ENCODE measurements at places on chromosomes 13 and 19.

- DNase-seq: no peak
Observed at GRCh38 chr19:41960973-41961372, 1.9 kb upstream of the RABAC1 start.

- no peak for DNase-seq
Observed at GRCh38 chr13:35448465-35448864, 28.0 kb downstream of the MAB21L1 start.

GRCh38 chr13:109162248-109163036 is 533.0 kb downstream of the MYO16 start:
- DNase-seq: no peak

GRCh38 chr19:18809149-18809868 is 18.2 kb upstream of the COMP start:
- DNase-seq: no peak

DNA sequence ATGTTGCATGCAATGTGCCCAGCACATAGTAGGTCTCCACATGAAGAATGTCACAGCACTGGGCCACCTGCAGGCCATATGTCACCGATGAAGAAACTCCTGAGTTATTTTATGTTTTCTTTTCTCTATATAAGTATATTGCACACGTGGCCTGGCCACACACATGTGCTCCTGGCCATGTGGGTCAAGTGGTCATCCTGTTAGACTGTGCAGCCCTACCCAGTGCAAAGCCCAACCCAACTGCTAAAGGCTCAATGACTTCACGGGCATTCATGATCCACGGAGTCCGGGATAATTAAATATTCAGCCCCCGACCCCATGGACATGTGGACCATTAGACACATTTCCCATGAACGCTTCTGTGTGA is 163.2 kb downstream of the TEX29 start:
- DNase-seq: no peak

- DNase-seq: no peak
Observed at GRCh38 chr19:1470055-1470304, 9.0 kb downstream of the C19orf25 start.

GRCh38 chr19:21617740-21618339 is 112.4 kb downstream of the ZNF429 start:
- no peak for DNase-seq

GRCh38 chr19:2270157-2270422 is 11.9 kb downstream of the PEAK3 start:
- no peak for DNase-seq

- no peak for DNase-seq
Observed at GRCh38 chr13:48096670-48097069, 1.8 kb upstream of the MED4 start.

GRCh38 chr19:9856609-9857008 is 21.5 kb downstream of the PIN1 start:
- DNase-seq: no peak

- peak; percentile 29 for DNase-seq
Observed at GRCh38 chr19:45250832-45251451, at the start of gene MARK4. Gene MARK4, plus strand, starts transcription at chr19:45251271. Its CDS starts 318 bp downstream, at chr19:45251589.

DNA sequence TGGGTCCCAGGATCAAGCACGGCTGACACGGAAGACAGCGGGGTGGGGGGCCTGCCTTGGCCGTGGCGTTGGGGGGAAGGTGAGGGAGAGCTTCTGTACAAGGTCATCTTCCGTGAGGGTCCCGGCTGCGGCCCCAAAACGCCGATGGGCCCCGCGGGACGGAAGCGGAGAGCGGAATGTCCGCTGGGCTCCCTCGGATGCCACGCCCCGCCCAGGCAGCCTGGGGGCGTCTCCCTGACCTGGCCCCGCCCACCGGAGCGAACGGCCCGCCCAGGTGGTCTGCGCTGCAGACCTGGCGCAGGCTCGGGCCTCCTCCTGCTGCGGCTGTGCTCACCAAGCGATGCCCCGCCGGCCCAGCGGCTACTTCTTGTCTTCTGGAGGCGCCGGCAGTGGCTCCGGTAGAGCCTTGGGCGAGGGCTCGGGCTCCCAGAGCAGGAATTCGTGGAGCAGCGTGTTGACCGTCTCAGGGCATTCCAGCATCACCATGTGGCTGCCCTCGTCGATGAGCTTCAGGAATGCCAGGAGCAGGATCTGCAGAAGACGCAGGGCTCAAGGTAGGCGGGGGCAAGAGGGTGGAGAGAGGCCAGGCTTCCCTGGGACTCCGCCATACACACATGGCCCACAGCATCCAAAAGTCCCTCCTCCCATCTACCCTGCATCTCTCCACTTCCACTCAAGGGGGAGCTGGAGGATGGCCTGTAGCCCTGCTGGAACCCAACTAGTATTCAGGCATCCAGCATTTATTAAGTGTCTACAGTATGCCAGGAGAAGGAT is 10.7 kb downstream of the ABHD8 start:
- DNase-seq: peak; percentile 74

Data from stimulated activated CD4-positive, alpha-beta T cell treated with anti-CD3 and anti-CD28 coated beads, Interleukin-1b, Interleukin-23, amount 100 ng/mL, for 1 hour (primary cell).